SW 1271 (cell line): ENCODE measurements at places on chromosomes 13 and 19.

GRCh38 chr13:59865398-59865797 is 298.3 kb downstream of the DIAPH3 start:
- no peak for DNase-seq

- no peak for DNase-seq
These were observed 5.8 kb upstream of the ONECUT3 start for GRCh38 chr19:1747285-1748114.

- DNase-seq = no peak
These were observed 461 bp upstream of the WASF3 start for GRCh38 chr13:26557051-26557392.

GRCh38 chr19:55519451-55520311 is 17.3 kb downstream of the SBK2 start:
- no peak for DNase-seq

DNA sequence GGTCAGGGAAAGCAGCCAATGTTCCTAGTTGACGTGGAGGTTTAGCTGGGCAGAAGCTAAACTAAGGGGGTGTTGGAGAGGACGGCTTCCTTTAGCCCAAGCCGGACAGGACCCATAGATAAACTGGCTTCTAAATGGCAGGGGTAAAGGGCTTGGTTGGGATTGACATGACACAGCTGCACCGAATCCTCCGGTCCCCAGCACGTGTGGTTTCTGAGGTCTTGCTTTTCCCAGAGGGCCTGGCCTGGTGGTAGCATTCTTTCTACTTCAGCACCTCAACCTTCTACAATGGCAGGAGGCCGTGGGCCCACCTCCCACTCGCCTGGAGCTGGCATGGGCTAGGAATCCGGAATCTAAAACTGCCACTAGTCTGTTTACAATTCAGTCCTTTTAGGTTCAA is 163.0 kb downstream of the FGF9 start:
- no peak for DNase-seq

GRCh38 chr13:85287528-85287927 is 511.7 kb downstream of the SLITRK6 start:
- DNase-seq = no peak

DNA sequence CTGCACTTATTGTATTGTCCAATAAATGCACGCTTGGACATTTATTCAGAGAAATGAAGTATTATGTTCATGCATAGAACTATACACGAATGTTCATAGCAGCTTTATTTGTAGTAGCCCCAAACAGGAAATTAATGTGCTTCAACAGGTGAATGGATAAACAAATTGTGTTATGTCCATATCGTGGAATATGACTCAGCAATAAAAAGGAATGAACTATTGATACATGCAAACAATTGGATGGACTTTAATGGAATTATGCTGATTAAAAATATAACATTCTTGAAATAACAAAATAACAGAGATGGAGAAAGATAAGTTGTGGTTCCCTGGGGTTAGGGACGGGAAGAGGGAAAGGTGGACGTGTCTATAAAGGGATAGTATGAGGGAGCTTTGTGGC is 65.9 kb downstream of the GPC5 start:
- no peak for DNase-seq

- DNase-seq = no peak
These were observed 21.7 kb upstream of the RPL21 start for GRCh38 chr13:27229642-27230041.

DNA sequence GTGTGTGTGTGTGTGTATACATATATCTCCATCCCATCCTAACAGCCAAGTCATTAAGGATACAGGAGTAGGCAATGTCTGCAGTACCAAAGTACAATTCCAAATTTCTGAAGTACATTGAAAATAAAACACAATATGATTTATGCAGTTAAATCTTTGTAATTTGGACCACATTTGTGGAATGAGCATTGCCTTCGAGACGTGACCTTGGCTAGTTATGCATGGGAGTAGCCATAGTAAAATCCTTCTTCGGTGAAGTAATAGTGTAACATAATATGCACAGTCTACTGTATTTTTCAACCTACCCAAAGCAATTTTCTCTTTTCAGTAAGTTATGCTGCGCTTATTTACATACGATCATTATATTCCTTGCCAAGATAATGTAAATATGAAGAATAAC is 665.7 kb upstream of the GPC6 start:
- no peak for DNase-seq

DNA sequence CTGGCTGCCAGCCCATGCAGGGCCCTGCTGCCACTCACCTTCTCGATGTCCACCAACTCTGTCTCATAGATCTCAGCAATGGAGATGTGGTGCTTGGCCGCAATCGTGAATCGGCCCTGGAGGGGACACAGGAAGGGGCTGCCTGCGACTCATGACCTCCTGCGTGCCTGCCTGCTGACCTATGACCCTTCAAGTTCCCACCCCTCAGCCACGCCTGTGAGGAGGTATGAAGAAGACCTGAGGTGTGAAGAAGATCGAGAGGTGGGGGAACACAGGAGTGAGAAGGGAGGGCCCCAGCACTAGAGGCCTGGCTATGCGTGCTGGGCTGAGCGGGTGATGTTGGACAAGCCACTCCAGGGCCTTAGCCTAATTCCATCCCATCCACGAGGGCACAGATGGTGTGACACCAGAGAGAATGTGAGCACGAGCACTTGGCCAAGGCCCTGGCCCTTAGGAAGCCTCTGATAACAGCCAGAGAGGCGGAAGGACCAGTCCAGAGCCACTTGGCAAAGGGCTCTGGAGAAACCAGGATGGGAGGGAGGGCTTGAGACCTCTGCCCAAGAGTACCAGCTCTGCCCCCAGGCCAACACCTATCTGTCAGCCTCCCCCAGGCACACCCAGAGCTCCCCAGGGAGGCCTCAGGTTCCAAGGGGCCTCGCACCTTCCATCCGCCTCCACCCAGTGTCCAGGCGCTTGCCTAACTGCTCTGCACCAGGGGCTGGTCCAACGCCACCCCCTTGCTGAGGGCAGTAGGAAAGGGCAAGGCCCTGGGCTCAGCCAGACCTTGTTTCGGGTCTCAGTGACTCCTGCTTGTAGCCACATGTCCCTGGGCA is 9.6 kb upstream of the KPTN start:
- no peak for DNase-seq

GRCh38 chr13:94997126-94997525 is 284.8 kb upstream of the SOX21 start:
- DNase-seq = no peak

GRCh38 chr13:84377106-84377505 is 494.8 kb upstream of the SLITRK1 start:
- DNase-seq = no peak

DNA sequence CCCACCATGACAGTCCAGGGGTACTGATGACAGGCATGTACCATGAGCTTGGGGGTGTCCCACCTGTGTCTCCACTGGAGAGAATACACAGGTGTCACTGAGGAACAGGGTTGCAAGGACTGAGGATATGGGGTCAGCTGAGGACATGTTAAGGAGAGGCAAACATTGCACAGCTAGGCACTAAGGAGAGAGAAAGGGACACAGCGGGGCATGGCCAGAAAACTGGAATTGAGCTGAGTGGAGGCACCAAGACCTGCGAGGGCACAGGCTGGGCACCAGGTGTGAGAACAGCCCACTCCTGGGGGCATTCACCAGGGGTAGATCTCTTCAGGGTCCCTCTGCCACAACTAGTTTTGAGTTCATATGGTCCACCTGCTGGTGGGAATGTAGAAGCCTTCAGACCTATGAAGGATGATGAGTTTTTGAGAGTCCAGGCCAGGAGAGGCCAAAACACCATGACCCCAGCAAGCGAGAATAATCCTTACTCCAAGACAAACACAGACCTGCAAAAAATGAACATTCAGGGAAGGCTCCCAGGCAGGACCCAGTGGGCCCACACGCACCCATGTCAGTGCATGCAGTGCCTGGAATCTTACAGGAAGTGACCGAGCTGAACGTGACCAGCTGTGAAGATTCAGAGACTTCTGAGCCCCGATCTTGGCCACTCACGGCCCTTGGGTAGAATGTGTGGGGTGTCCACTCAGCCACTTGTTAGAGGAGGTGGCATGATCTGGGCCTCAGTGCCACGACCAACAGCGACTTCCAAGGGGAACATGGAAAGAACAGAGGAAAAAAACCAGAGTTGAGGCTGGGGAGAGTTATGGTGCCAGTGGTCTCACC is 1.4 kb upstream of the ZNF584 start:
- DNase-seq = peak; percentile 9
